Pulmonary artery endothelial cell (primary cell): ENCODE measurements at places on chromosomes 4 and X. TPM values are rescaled to one million over a fixed set of nuclear protein-coding genes. Genes with fewer than 3 reads are reported as not detected.

The FGG gene
- total RNA-seq = not detected in 2 replicates

The AWAT2 gene
- 0.07 and 0.18 TPM in 2 replicates for total RNA-seq

The CT47B1 gene
- not detected in 2 replicates for total RNA-seq

The SMIM31 gene
- not detected in 2 replicates for total RNA-seq

The ANAPC4 gene
- 22.8 and 28.0 TPM in 2 replicates for total RNA-seq

The RHOXF2 gene
- total RNA-seq = not detected in 2 replicates

The PAGE1 gene
- not detected in 2 replicates for total RNA-seq

The NSG1 gene
- total RNA-seq = 13.7 and 33.4 TPM in 2 replicates

GRCh38 chrX:12469296-12469695, 321.9 kb upstream of the PRPS2 start:
- DNase-seq = no peak

GRCh38 chr4:40939856-40940255, 190.1 kb downstream of the NSUN7 start:
- DNase-seq = no peak

GRCh38 chrX:153873282-153874084, 12.5 kb downstream of the L1CAM start:
- no peak for DNase-seq

DNA sequence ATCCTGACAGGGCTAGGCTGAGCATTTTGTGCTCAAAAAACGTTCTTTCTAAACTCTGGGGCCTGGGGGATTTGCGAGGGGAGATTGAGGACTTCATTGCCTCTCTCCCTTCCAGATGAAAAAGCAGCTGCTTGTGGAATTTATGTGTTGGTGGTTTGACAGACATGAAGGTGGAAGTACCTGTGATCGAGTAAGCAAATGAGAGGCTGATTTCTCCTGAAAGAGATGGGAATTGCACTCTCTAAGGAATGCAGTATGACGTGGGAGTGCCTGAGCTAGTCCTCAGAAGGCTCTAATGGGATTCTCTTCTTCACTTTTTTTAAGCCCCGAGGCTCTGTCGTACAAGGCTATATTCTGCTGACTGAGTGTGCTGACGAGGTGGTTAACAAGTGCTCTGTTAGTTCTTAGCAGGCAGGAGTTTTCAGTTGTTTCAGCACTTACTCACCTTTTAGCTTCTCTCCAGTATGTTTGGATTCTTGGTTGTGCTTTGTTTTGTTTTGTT, 426.8 kb upstream of the CNKSR2 start:
- no peak for DNase-seq

DNA sequence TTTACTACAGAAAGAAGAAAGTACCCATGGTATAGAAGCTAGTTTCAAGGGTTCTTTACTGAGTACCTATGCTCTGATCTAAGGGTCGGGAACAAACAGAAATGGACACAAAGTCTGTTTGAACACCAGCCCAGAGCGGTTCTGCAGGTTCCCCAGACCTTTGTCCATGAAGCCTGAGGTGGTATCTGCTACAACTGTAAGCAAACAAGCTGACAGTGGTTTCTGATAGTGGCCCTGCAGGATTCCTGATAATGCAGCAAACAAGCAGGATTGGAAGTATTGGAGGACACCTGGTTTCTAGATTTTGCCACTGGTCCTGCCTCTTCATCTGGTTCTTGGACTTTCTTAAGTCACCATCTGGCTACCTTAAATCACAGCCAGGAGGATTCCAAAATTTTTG, 23.7 kb downstream of the SMPX start:
- no peak for DNase-seq

DNA sequence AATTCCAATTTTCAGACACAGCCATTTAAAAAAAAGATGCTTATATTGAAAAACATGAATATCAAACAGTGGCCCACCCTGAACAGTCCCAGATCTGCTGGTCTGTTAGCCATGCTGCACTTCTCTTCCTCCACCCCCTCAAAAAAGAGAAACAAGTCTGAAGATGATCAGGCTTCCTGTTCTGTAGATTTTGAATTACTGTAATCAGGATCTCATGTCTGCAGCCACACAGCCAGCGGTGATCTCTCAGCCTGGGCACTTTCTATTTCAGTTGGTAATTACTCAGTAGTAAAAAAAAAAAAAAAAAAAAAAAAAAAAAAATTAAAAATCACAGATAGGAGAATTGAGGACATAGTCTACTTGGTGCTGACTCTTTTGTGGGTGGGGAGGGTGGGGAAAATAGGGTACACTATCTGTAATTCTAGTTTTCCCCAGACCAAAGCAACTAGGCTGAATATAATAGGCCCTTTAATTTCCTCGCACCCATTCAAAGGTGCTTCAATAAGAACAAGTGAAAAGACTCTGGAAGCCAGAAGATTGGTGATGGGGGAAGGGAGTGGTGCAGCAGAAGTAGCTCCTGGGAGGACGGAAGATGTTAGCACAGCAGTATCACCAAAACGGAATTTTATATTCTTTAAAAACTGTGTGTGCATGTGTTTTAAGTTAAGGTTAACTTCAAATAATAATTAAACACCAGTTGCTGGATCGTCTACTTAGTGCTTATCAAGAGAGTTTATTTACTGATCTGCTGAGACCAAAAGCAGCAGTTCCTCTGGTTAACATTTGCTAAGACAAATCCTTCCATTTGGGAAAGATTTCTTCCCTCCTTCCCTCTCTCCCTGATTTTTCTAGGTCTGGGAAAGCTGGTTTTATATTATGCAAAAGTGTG, 47.0 kb downstream of the SPRY1 start:
- DNase-seq = no peak

DNA sequence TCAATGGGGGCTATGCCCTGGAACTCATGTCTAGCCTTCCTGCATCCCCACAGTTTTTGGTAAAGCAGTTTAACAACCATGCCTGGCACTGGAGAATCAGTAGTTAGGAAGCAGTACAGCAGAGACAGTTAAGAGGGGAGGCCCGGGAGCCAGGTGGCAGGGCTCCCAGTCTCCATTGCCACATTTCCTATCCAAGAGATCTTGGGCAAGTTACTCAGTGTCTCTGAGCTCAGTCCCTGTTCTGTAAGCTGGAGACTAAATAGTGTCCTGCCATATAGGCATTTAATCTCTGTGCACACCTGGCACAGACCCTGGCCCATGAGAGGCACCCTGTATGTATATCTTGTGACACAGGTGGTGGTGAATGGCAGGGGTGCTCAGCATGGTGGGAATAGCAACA, 156.1 kb upstream of the EOLA2 start:
- DNase-seq = no peak

DNA sequence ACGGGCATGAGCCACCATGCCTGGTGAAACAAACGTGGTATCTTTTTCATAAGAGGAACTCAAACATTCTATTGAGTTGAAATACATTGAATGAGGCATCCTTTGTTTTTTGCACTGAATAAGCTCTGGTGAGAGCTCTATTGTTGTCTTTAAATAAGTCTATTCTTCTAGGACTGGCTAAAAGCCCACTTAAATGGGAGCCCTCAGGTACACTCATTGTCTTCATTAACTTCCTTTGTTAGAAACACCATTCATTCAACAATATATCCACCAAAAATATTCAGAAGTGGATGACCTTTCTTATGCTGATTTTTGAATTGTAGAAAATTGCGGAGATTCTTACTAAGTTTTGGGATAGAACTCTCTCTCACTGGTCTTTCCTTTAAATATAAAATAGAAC, 568.0 kb downstream of the IL1RAPL1 start:
- no peak for DNase-seq

GRCh38 chr4:79874197-79874596, 198.8 kb downstream of the ANTXR2 start:
- DNase-seq = no peak

DNA sequence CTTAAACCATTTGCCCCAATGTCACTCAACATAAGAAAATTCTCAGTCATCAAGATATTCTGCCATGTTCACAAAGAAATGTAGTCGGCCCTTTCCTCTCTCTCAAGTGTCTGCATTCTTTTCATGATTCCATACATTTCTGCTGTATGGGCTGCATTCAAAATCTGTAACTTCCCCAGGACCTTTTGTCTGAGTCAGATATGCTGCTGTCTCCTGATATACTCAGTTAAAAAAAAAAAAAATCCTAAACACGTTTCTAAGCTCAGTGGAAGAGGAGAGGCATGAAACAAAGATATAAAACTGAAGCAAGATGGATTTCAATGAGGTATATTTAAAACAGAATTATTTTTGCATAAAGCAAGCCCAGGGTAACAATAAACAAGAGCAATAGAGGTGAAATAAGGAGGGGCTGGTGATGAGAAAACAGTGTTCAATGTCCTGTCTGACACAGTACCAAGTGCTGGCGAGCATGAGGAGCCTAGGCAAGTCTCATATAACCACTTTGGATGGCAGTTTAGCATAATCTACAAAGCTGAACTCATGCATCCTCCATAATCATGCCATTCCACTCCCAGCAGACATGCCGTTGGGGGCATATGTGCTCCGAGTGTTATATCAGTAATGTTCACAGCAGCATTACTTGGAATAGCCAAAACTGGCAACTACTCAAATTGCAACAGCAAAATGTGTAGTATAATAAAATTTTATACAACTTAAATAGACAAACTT, 76.7 kb downstream of the MANBA start:
- no peak for DNase-seq

DNA sequence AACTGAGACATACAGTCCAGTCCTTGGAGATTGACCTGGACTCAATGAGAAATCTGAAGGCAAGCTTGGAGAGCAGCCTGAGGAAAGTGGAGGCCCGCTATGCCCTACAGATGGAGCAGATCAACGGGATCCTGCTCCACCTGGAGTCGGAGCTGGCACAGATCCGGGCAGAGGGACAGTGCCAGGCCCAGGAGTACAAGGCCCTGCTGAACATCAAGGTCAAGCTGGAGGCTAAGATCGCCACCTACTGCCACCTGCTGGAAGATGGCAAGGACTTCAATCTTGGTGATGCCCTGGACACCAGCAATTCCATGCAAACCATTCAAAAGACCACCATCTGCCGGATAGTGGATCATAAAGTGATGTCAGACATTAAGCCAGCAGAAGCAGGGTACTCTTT, 20.4 kb upstream of the FRMPD3 start:
- DNase-seq = no peak

DNA sequence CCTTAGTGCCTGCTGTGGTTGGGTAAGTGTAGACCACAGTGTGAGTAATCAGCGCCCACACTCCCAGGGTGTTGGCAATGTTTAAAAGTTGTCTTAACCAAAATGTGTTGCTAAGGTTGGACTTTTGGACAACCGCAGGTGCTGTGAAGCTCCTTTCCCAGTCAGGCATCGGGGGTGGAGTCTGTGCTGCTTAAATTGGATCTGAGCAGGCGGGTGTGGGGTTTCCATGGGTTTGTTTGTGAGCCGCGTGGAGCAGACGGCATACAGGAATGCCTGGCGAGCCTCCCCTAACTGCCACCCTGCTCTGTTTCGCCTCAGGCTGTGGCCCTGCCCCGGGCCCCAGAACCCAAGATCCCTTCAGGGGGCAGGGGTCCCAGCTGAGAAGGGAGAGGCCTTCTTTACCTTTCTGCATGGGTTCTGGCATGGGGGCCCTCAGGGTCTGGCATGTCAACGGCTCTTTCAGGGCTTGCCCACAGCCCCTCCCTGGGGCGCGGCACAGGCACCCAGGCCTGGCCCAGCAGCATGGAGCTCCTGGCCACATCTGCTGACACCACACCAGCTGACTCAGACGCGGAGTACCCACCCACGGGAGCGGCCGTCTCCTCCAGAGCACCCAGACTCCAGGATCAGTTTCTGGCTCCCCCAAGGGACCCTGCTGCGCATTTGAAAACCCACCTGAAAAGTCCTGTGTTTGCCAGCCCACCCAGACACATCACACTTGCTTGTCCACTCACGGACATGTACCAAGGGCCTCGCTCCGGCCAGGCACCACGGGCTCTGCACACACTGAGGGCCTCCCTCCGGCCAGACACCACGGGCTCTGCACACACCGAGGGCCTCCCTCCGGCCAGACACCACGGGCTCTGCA, 5.1 kb upstream of the SPON2 start:
- DNase-seq = no peak
